ENCODE measurements at places on chromosomes 13 and 19.

GRCh38 chr19:9128171-9128570, 1.4 kb upstream of the OR7G3 start:
- no peak for DNase-seq

DNA sequence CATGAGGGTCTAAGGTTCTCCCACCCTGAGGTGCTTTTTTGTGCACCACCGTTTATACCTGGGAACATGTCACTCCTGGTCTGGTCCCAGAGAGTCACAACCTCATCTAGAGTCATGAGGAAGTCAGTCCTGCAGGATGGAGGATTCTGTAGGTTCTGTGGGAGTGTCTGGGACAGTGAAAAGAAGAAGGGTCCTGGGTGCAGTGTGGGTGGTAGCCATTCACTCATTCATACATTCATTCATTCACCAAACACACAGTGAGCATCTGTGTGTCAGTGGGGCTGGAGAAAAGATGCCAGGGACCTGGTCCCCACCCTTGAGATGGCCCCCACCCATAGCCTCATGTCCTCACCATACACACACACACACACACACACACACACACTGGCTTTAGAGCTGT, 8.7 kb upstream of the CEACAM18 start:
- no peak for DNase-seq

GRCh38 chr13:82330499-82330898, 1551.8 kb downstream of the SLITRK1 start:
- DNase-seq, result no peak

DNA sequence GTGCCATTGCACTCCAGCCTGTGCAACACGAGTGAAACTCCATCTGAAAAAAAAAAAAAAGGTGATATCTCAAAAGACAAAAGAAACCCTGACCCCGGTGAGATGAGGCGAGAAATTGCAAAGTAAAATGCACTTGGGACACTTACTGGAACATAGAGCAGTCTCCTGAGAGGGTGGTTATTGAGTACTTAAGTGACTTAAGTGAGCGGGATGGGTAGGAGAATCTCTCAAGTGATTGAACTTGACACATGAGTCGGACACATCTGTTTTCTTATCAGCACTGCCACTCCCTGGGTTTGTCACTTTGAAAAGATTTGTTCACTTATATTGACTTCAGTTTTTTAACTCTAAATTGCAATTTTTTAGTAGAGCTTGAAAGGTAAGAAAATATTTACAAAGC, 2.8 kb downstream of the ZNF429 start:
- no peak for DNase-seq

DNA sequence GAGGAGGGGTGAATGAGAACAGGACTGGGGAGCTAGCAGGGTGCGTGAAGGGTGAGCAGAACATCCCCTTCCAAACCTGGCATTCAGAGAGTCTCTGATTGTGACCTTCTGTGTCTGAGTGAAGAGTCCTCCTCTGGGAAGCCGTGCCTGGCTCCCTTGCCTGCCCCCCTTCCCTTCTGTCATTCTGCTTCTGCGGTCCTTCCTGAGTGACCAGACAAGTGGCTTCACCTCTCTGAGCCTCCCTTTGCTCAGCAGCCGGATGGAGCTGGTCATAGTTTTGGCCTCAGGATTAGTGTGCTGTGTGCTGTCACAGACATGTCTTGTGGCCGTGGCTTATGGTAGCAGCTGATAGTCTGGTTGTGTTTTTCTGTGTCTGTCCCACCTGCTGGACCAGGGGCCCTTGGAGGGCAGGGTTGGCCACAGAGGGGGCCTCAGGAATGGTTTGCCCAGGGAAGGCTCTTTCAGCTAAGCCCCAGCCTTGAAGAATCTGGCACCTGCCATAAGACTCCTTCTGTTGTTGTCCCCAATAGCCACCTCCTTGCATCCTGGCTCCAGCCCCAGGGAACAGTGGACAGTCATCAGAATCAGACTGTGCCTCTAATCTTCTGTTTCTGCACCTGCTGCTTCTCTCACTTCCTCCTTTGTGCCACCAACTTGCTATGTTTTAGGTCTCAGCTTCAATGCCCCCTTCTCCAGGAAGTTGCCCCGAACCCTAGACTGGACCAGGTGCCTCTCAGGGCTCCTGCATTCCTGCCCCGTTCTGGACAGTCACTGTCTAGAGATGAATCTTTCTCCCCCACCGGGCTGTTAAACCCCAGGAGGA, 5.9 kb downstream of the CLPTM1 start:
- DNase-seq, result no peak

GRCh38 chr13:38804536-38804935, 117.7 kb downstream of the FREM2 start:
- DNase-seq, result no peak

GRCh38 chr13:110269509-110270185, 37.3 kb downstream of the COL4A1 start:
- DNase-seq, result no peak

DNA sequence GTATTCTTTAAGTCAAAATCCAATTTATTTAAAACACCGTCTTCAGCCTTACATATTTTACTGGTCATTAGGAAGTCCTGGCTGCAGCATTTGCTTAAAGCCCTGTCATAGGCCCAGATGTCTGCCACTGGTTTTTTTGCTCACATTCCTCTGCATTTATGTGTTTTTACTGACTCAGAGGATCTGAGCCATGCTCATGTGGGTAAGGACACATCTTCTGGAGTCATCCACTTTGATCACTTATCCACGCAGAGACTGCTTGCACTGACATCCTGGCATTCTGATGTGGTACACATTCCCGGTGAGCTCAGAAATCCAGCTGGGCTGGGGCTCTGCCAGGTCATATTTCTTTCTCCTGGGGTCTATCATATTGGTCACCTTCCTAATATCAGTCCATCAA, 531.7 kb upstream of the ARGLU1 start:
- no peak for DNase-seq

DNA sequence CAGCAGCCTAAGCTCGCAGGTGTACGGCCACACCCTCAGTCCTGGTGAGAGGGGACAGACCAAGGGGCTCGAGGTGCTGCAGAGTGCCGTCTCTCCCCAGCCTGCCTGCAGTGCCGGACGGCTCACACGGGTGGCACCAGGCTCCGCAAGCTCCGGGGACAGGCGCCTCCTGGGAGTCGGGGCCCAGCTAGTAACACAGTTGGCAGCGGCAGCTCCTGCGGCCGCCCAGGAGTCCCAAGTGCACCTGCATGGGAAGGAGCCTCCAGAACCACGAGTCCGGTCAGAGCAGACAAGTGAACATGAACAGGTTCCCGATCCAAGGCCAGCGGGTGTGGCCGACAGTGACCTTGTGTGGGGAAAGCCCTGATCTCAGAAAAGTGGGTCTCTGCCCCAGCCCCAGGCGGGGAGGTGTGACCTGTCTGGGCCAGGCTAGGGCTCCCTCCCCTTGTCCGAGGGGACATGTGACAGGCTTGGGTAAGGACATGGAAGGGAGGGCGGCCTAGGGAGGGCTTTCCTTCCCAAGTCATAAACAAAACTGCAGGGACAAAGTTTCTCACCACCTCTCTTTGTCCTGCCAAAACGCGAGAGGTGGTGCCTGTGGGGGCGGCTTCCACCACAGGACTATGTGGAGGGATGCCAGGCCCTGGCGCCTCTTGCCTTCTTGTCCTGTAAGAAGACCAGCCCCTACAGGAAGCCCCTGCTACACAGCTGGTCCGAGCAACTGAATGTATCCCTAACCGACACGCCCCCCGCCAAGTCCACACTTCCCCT, 46.5 kb downstream of the MLLT1 start:
- no peak for DNase-seq

- DNase-seq, result no peak
These were observed 16.8 kb downstream of the POLR1D start for GRCh38 chr13:27638521-27638920.

DNA sequence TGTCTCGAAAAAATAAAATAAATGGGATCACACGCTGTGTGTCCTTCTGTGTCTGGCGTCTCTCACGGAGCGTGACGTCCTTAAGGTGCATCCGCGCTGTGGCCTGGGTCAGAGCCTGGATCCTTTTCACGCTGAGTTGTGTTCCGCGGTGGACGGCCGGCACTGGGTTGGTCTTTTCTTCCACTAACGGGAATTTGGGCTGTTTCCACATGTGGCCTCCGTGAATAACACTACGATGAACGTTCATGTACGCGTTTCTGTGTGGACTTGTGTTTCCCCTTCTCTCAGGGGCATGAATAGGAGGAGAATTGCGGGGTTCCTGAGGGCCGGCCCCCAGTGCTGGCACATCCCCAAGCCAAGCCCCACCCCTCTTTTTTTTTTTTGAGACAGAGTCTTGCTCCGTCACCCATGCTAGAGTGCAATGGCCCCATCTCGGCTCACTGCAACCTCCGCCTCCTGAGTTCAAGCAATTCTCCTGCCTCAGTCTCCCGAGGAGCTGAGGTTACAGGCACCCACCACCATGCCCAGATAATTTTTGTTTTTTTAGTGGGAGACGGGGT, 6.2 kb upstream of the PTBP1 start:
- no peak for DNase-seq

DNA sequence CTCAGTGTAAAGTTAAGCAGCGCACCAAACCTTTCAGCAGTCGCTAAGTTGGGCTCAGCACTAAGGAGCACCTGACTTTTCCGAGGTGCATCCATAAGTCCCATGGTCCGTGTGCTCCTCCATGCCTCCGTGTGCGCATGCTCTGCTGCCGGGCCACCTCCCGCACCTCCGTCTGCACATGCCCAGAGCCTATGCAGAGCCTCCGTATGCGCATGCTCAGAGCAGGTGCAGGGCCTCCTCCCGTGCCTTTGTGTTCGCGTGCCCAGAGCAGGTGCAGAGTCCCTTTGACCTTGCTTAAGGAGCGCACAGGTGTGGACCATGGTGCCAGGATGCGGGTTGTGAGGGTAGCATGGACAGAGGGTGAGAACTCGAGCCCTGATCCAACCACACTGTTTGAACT, 46.0 kb downstream of the ATP11A start:
- DNase-seq, result no peak

- no peak for DNase-seq
These were observed 17.3 kb downstream of the C19orf81 start for GRCh38 chr19:50666346-50667176.

DNA sequence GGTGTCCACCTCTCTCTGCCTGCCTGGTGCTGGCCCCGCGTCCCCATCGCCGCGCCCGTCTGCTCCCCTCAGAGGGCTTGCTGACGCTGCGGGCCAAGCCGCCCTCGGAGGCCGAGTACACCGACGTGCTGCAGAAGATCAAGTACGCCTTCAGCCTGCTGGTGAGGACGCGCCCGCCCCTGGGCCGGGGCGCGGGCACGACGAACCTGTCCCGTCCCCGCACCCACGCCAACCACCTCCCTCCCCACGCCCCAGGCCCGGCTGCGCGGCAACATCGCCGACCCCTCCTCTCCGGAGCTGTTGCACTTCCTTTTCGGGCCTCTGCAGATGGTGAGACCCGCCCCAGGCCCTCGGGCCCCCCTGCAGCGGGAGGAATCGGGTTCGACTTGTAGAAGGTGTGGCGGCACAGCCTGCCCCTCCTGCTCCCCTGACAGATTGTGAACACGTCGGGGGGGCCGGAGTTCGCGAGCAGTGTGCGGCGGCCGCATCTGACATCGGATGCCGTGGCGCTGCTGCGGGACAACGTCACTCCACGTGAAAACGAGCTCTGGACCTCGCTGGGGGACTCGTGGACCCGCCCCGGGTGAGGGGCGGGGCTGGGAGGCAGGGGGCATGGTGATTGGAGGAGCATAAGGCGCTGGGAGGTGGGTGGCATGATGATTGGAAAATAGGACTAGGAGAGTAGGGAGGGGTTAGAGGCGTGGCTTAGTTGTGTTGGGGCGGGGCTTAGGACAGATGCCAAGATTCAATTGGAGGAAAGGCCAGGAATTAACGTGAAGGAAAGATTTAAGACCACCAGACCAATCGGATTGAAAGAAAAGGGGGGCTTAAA, 6.6 kb downstream of the EPS8L1 start:
- DNase-seq, result peak; percentile 61

- DNase-seq, result no peak
These were observed 76.2 kb downstream of the SOX1 start for GRCh38 chr13:112143046-112143752.

DNA sequence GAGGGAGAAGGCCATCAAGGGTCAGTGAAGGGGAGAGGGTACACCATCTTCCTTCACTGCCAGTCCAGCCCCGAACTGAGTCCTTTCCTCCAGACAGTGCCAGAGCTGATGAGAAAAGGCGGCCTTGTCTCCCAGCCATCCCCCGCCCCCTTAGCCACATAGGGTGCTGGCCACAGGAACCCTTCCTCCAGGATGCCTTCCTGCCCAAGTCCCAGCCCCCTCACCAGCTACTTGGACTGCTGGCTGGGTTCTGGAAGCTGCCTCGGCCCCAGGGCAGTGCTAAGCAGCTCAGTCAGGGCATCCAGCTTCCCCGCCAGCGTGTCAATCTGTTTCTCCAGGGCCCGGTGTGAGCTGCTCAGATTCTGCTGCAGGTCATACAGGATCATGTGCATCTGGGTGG, 12.6 kb upstream of the SMG9 start:
- DNase-seq, result no peak

- peak; percentile 48 for DNase-seq
These were observed 714 bp downstream of the NDFIP2 start for GRCh38 chr13:79481685-79482052.

DNA sequence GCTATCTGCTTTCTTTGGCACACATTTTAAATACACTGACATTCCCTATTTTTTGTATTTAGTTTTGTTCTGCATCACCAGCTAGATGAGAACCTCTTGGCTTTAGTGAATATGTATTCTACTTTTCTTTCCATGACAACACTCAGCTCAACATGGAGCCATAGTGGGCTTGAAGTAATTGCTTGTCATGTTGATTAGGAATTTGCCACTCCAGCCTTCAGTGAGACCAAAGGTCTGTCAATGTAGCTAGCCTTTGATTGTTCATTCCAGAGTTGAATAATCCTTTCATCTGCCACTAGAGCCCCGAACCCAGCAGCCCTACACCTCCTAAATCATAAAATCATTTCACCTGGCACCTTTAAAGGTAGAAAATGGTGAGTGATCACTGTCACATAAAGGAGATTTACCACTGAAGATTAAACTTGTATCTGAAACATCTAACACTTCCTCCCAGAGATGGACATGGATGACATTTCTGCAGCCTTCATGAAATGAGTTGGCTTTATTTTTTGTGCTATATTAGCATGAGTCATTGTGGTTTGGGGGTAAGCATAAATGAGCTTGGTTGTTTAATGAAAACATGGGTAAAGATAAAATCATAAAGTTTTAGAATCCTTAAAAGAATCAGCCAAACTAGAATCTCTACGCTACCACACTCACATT, 29.2 kb upstream of the GARRE1 start:
- DNase-seq, result no peak
